ENCODE measurements at places on chromosomes 3 and 15.

DNA sequence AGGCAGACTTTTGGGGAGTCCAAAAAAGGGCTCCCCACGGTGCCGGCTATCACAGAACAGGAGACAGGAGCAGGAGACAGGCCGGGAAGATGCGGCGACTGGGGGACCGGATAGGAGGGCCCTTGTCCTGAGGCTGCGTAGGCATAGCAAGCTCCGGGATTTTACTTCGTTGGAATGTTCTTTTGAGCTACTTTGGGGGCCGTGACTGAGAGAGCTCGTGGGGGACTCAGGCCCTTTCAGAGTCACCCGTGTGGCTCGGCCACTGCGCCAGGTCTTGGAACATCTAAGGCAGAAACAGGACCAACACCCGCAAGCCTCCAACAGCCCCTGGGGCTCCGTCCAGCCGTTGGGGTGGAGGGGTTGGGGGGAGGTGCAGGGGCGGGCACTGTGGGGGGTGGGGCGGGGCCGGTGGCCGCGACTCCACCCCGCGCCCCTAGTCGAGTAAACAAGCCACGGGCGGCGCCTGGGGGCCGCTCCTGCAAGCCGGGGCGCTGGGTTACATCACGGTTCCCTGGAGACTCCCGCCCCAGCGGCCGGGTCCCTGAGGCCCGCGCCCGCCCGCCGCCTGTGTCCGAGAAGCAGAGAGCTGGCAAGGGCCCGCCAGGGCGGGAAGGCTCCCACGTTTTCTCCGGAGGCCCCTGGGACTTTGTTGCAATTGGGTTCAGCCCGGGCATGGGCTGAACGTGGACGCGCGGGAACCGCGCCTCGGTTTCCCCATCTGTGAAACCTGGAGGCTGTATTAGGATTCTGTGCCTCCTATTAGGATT is 23.3 kb upstream of the C15orf39 start:
- DNase-seq: no peak

- DNase-seq: no peak
Observed at GRCh38 chr15:67611370-67612369, 69.2 kb downstream of the MAP2K5 start.

GRCh38 chr3:186997061-186997460 is 66.7 kb downstream of the ST6GAL1 start:
- no peak for DNase-seq

- no peak for DNase-seq
Observed at GRCh38 chr3:185469542-185469941, 29.3 kb downstream of the TMEM41A start.

GRCh38 chr3:45792036-45792435 is 4.3 kb downstream of the SLC6A20 start:
- no peak for DNase-seq

- DNase-seq: no peak
Observed at GRCh38 chr3:184347321-184348056, 10.1 kb downstream of the FAM131A start.

- DNase-seq: no peak
Observed at GRCh38 chr3:123039178-123039577, 11.6 kb upstream of the SEMA5B start.

GRCh38 chr15:96223939-96224338 is 106.6 kb upstream of the NR2F2 start:
- DNase-seq: no peak

DNA sequence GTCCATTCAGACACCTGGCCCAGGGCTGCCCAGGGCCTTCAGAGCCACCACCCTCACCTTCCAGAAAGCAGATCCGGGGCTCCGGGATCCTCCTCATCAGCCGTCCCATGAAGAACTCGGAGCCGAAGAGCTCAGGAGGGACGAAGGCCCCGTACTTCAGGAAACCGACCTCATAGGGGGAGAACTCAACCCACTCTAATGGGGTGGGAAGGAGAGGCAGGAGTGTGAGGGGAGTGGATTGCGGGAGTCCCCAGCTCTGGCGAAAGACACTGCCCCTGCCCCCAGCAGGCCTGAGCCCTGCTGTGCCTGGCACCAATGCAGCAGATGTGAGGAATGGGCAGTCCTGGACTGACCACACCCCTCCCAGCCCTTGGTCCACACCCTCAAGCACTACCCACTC is 22.6 kb downstream of the PLA2G4D start:
- no peak for DNase-seq

- no peak for DNase-seq
Observed at GRCh38 chr15:100520132-100520921, 8.4 kb downstream of the CERS3 start.

DNA sequence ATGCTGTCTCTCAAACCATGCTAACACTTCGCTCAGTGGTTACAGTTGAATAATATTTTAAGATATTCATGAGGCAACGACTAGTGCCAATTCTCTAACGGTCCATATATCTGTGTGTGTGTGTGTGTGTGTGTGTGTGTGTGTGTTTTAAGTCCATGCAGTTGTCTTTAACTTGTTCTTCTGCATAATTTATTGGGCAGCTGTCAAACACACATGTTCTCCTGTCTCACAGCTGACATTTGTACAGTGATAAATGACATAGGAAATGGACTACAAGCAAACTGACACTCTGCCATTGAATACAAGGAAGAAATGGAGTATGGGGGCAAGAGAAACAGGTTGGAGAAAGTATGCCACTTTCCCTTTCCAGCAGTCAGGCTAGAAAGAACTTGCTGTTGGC is 172.0 kb downstream of the PDZRN3 start:
- DNase-seq: no peak

DNA sequence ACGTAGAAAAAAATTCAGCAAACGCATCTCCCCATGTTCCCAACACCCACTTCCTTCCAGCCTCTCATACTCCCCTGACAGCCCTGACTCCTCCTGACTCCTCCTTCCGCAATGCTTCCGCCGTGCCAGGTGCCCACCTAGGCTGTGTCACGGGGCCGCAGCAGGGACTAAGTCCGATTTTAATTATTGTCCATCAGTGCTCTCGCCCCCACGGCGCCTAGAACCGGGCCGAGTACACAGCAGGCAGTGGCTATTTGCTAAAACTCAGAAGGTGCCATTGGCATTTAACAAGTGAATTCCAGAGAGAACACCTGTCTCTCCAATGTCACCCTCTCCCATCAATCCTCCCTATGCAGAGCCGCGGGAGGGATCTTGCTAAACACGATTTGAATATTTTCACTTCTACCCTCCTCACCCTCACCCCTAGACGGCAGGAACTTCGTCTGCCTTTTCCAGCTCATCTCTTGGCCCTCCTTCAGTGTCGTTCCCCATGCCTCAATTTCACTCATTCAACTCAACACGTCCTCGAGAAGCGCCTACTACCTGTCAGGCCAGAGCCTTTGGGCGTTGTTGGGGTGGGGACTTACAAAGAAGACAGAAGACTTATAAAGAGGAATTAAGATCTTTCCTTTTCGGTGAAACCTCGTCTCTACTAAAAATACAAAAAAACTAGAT is 11.5 kb upstream of the SHF start:
- DNase-seq: peak; percentile 73

DNA sequence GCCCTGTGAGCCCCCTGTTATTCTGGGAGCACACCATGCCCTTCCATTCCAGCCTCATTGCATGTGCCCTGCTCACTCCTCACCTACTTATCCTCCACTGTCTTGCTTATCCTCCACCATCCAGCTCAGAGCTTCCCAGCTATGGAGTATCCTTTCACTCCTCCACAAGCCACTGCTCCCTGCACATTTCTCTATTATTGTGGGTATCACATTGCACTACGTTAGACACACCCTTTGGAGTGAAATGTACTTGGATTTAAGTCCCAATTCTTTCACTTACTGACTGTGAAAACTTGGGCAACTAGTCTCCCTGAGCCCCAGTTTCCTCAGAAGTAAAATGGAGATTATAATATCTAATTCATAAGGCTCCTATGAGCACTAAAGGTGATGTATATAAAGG is 4.3 kb downstream of the MASP1 start:
- DNase-seq: no peak

- DNase-seq: no peak
Observed at GRCh38 chr3:147141516-147142288, 264.6 kb downstream of the ZIC4 start.

- DNase-seq: no peak
Observed at GRCh38 chr15:66713843-66714508, 11.9 kb downstream of the SMAD6 start.

DNA sequence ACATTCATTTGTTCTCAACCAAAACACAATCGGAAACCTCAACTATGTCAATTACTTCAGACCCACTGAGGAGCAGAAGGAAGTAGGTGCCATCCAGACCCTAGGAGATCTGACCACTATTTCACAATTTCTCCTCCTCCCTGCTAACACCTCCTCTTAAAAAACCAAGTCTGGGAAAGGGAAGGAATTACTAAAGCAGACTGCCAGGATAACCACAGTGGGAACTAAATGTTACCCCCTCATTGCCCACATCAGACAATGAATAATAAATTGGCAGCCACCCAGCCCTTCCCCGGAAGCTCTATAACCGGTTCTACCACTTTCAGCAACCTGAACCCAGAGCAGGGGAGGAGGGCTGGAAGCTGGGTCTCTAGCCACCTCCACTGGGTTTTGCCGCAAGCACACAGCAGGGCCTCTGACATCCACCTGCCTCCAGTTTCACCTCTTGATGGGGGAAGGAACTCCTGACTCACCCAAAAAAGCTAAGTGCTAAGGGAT is 17.6 kb downstream of the C15orf62 start:
- DNase-seq: peak; percentile 73
